ENCODE measurements at places on chromosomes 16 and 17.

DNA sequence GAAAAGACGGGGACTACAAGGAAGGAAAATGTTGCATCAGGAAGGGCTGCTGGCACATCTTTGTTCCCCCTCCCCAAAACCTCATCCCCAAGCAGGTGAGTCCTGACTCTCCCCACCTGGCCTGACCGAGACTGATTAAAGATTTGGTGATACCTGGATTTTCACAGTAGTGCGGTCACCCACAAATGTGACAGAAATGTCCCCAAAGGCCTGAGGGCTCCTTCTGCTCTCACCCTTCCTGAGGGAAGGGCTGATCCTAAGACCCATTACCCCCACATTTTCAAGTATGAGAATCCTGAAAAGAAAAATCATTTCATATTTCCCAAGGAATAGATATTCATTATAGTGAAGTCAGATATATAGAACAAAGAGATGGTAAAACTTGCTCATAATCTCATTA, 28.8 kb downstream of the TBC1D3B start:
- no peak for DNase-seq

- DNase-seq, result no peak
Measured at GRCh38 chr16:84879569-84880487, 60.0 kb downstream of the CRISPLD2 start.

DNA sequence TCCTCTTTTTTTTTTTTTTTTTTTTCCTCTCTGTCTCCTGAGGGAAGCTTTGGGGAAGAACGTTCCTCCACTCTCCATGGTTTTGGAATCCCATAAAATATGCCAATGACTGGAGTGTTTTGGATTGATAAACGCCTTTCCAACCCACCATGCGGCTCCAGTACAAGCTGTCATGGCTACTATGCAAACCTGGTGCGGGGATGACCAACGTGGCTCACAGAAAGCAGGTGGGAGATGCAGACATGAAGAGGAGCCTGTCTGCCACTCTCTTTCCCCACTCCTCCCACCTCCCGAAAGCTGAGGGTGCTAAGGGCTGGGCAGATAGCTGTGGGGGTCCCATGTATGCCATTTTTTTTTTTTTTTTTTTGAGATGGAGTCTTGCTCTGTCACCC, 69.9 kb upstream of the SEC14L1 start:
- no peak for DNase-seq

GRCh38 chr17:38617967-38618760, 12.4 kb upstream of the SRCIN1 start:
- no peak for DNase-seq

GRCh38 chr17:73856556-73856955, 212.3 kb upstream of the SDK2 start:
- no peak for DNase-seq

DNA sequence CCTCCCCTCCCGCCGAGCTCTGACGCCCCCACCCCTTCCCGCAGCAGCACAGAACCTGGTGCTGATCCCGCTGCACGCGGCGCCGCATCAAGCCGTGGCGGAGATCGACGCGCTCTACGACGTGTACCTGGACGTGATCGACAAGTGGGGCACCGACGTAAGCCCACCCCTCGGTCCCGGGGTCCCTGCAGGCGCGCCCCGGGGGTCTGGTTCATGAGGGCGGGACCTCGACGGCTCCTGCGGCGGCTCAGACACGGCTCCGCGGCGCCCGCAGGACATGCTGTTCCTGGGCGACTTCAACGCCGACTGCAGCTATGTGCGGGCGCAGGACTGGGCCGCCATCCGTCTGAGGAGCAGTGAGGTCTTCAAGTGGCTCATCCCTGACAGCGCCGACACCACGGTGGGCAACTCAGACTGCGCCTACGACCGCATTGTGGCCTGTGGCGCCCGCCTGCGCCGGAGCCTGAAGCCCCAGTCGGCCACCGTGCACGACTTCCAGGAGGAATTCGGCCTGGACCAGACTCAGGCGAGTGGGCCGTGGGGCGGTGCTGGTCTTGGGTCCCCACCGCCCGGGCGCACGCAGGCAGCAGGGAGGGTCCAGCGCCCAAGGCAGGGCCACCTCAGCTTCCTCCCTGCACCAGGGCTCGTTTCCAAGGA, 1.4 kb downstream of the DNASE1L2 start:
- peak; percentile 66 for DNase-seq

- peak; percentile 68 for DNase-seq
Measured at GRCh38 chr17:67491009-67491680, 114.1 kb downstream of the PITPNC1 start.

DNA sequence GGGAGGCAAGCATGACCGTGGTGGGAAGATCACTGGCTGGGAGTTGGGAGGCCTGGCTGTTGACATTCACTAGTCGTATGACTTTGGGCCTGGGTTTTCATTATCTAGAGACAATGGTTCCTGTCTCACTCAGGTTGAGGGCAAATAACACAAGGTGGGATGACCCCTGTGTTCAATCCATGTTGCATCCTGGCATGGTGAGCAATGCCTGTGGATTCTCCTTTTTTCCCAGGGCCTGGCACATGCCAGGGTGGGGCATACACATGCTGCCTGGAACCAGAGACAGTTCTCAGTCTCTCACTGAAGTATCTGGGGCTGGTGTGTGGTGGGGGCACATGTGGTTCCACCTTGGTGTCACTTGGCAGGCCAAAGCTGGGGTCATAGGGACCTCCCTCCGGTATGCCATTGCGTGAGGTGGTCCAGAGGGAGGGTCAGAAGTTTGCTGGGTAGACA, 5.4 kb downstream of the THRA start:
- peak; percentile 69 for DNase-seq

DNA sequence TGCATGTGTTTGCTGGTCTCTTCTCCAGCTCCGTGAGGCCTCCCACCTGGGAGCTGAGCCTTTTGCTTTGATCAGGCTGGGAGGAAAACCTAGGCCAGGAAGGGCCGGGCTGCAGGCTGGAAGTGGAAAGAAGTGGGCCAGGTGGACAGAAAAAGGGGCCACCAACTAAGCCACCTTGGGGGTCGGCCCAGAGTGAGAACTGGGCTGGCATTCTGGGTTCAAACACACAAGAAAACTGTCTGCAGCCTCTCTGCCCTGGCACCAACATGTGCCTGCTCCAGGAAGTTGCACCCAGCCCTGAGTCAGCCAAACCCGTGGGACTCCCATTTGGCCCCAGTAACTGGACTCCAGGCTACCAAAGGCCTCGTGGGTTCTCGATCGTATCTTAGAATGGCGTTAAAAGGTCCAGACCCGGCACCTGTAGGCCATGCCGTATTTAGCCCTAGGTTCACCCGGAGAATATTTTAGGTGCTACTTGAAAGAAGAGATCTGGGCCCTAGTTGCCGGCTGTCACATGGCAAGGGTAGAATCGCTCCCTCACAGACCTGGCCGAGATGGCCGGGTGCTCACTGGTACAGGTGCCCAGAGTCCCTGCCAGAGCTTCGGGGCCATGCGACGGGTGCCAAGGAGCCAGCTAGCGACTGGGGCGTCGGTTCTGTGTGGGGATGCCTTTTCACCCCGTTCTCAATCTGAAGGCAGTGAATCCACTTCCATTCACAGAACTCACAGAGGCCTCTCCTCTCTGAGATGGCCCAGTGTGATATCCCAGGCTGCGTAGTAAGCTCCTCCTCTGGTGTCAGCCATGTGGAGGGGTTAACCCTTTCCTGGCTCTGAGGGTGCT, 236.6 kb downstream of the MRTFB start:
- DNase-seq, result no peak

DNA sequence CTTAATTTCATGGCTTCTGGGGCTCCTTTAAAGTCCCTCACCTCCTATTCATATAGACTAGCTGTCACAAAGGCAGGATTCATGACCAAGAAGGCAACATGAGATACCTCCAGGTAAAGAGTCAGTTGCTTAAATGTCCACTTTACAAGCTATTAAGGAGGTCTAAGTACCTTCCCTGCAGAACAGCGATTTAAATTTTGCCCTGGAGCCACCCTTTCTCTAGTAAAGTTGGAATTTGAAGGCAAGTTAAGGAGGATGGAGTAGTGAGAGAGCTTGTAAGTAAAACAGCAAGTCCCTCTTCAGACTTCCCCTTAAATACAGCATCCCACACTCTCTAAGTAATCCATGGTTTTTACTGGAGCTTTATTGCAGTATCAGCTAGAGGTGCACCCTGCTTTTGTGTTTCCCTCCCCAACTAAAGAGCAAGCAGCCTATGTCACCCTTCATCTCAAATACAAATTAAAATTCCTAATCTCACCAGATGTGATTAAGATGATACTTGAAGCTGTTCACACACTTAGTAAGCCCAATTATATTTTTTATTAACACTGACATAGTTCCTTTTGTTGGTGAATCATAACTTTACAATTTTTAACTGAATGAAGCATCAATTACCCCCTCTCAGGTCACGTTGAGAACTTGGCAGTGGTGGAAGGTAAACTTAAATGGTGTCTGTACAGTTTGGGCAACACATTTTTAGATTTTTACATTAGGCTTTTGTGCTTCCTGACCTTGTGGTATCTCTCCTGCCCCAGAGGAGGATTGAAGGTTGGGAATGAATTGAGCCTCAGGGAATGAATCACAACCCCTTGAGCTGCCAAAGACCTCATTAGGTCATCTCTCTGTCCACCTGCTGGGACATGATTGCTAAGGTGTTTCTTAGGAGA, 108.9 kb downstream of the TANGO6 start:
- no peak for DNase-seq

- no peak for DNase-seq
Measured at GRCh38 chr17:80930335-80931279, 61.0 kb upstream of the CHMP6 start.

- peak; percentile 62 for DNase-seq
Measured at GRCh38 chr16:66578651-66579531, at the start of gene CMTM2. Gene CMTM2, plus strand, starts transcription at chr16:66579463. Its CDS starts 145 bp downstream, at chr16:66579608.

- no peak for DNase-seq
Measured at GRCh38 chr17:64459284-64459747, 10.4 kb downstream of the MILR1 start.

- DNase-seq, result no peak
Measured at GRCh38 chr17:50483266-50483665, 4.6 kb downstream of the RSAD1 start.

- no peak for DNase-seq
Measured at GRCh38 chr16:69779724-69780123, 17.6 kb downstream of the WWP2 start.

- no peak for DNase-seq
Measured at GRCh38 chr16:3137267-3137666, 2.4 kb downstream of the ZNF213 start.

GRCh38 chr17:19004421-19005136, at the start of gene FAM83G:
Gene FAM83G, minus strand, starts transcription at chr17:19004764. Its CDS starts 723 bp downstream, at chr17:19004041.
- DNase-seq, result peak; percentile 88

DNA sequence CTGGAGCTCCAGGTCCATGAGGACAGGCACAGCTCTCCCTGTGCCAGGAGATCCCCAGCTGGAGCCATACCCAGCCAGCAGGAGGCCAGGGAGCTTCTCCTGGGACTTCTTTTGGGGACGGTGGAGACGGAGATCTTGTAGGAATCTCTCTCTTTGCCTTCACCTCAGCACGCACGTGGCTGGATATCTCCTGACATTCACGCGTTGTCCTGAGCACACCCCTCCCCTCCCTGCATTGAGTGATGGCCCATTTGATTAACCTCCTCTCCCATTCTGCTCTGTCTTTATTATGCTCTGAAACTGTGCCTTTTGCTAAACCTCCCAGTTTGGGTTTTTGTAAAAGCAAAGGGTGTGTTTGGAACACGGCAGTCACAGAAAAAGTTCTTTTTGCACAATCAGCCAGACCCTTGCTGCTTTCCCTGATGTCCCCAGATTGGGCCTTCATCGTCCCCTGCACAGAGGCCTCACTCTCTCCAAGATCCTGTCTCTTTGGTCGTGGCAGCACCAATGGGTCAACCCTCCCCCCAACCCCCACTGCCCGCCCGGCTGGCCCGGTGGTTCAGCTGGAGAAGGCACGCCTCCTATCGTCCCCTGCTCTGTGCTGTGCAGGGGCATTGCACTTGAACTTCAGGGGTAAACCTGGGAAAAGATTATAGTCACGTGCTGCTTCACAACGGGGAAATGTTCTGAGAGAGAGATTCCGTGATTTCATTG, 32.5 kb upstream of the LGALS9 start:
- DNase-seq, result no peak

- DNase-seq, result no peak
Measured at GRCh38 chr16:75218256-75219076, at the start of gene CTRB1. Gene CTRB1, plus strand, starts transcription at chr16:75218988. Its CDS starts 20 bp downstream, at chr16:75219008.

- DNase-seq, result peak; percentile 58
Measured at GRCh38 chr16:364595-365491, 5.5 kb downstream of the MRPL28 start.

- DNase-seq, result no peak
Measured at GRCh38 chr16:80580109-80580832, 39.5 kb downstream of the DYNLRB2 start.

DNA sequence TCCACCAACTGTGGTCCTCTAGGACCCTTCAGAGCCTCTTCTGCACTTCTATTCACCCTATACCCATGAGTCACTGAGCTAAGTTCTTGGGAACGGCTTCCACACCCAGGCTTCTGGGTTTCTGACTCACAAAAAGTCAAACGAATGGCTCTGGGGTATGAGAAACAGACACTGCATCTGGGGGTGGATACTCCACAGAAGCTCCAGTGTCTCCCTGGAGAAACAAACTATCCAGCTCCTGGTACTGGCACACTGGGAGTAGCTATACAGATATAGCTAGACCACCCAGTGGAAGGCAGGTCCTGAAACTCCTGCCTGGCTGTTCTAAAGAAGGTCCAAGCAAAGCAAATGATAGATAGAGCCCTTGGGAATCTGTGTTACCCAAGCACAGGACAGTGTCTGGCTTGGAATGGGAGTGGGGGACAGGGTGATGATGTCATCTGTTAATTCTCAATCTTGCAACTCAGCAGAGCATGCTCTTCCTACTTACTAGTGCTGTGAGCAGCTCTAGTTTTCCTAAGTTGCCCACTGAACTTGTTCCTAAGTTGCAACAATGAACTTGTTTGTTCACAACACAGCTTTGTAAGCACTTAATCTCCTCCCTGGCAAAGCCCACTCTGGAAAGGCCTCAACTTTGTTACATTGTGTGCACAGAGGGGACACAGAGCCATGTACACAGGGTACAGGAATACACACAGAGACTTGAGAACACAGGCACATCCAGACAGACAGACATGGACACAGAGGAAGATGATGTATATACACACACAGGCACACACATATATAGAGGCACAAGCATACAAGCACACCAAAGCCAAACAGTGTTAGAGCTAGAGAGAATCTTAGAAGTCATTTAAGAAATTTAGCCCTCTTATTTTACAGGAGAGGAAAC, 6.7 kb downstream of the MMP28 start:
- DNase-seq, result no peak

- no peak for DNase-seq
Measured at GRCh38 chr17:80446645-80447405, 29.6 kb downstream of the NPTX1 start.

- no peak for DNase-seq
Measured at GRCh38 chr17:35245196-35245486, 2.3 kb downstream of the SLFN5 start.
